ENCODE measurements at places on chromosomes 4 and X. TPM values are rescaled to one million over a fixed set of nuclear protein-coding genes. Genes with fewer than 3 reads are reported as not detected.

DNA sequence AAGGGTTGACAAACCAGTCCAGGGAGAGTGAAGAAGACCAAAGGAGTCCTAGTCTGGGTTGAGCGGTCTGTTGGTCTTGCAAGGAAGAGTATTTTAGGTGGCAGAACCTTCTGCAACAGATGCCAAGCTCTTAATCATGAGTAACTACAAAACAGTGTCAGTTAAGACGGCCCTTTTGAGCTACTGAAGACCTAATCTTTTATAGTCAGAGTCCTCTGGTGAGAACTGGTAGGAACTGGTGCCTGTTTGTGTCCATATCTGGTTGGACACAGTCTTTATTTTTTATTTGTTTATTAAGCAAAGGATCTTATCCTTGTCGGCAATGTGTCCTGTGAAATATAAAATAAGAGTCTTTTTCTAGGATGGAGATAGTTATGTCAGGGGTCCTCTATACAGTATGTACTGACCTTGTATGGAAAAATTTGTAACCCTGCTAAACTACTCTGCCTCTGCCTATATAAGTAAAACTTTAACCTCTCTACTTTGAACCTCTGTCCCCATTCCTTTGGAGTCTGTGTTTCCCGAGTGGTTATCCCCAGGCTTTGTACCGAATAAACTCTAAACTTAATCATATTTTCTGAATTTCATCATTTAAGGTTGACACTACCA lies 47.1 kb downstream of the FAM13A start:
- H3K27ac ChIP-seq = no peak overlapping the region
- no peak overlapping the region for H3K4me3 ChIP-seq
- no peak for DNase-seq
- H3K4me1 ChIP-seq = no peaks in the 10 kb centered on the region
- H3K36me3 ChIP-seq = no peaks in the 10 kb centered on the region

- H3K4me3 ChIP-seq = no peak overlapping the region
- no peaks in the 10 kb centered on the region for H3K27me3 ChIP-seq
- no peak overlapping the region for H3K27ac ChIP-seq
- no peaks in the 10 kb centered on the region for H3K4me1 ChIP-seq
- DNase-seq = no peak
Observed at GRCh38 chr4:95957054-95957453, 117.2 kb downstream of the PDHA2 start.

- no peak overlapping the region for H3K4me3 ChIP-seq
- no peak overlapping the region for H3K27ac ChIP-seq
- H3K4me1 ChIP-seq = no peaks in the 10 kb centered on the region
- DNase-seq = no peak
- H3K36me3 ChIP-seq = no peaks in the 10 kb centered on the region
- no peaks in the 10 kb centered on the region for H3K27me3 ChIP-seq
Observed at GRCh38 chrX:3548765-3549391, 164.6 kb downstream of the PRKX start.

DNA sequence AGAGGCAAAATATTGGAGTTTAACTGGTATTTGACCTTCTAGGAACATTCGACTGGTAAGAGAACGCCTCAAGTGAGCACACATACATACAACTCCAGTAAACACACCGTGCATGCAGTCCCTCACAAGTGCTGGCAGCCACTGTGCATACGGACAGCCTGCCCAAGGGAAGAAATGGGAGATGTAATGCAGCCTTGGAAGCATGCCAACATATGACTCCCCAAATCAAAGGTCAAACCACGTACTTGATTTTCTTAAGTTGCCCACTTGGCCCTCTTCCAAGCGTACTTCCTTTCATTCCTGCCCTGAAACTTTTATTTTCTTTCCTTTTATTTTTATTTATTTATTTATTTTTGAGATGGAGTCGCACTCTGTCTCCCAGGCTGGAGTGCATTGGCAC lies 206.6 kb downstream of the SPRY1 start:
- no peak for DNase-seq
- peaks cover 46% of the 10 kb centered on the region for H3K4me1 ChIP-seq
- H3K4me3 ChIP-seq = no peak overlapping the region
- H3K27me3 ChIP-seq = no peaks in the 10 kb centered on the region

DNA sequence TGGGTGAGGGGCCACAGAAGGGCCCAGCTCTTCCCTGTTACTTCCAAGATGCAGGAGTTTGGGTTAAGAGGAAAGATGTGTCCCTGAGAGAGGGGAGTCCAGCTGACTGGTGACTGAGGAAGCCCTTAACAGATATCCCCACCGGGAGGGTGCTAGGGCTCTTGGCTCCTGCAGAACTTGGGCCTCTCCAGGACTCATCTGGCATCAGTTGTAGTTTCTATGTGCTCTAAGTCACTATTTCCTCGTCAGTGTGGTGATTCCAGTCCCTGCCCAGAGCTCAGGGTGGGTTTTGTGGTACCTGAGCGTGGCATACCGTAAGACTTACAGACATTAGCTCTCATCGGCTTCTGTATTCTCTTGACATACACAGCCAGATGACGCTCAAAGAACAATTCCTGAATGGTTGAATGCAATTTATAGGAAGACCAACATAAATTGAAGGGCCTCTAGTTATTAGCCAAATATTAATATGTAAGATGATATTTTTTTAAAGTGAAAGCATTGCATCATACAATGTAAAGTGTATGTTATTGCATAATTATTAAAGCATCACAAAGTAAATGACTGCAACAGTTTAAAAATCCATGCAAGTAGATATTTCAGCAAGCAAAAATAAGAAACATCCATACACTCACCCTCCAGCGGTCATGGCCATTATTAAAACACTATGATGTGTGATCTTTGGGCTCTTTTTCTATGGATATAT lies 195.5 kb downstream of the PTTG2 start:
- H3K4me3 ChIP-seq = no peak overlapping the region
- no peaks in the 10 kb centered on the region for H3K27me3 ChIP-seq
- no peak for DNase-seq
- no peaks in the 10 kb centered on the region for H3K36me3 ChIP-seq

DNA sequence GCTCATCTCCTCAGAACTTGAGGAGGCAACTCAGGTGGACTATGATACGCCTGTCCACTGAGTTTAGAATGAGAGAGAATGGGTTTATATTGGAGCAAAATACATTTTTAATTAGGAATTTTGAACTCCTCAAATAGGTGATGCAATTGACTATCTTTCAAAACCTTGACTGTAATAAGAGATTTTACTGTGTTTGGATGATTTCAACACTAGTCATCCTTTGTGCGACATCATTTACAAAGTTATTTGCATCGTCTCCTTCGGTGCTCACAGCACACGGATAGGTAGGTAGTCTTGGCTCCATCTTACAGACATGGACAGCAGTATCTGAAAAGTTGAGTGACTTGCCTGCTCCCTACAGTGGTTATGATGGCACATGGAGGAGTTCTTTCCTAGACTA lies 67.0 kb downstream of the AASDH start:
- no peak overlapping the region for H3K27ac ChIP-seq
- H3K36me3 ChIP-seq = no peaks in the 10 kb centered on the region
- H3K4me3 ChIP-seq = no peak overlapping the region

GRCh38 chr4:83170952-83171399 lies 56.4 kb upstream of the PLAC8 start:
- peak overlapping the region; percentile 78 for H3K27ac ChIP-seq
- peaks cover 8% of the 10 kb centered on the region for H3K4me1 ChIP-seq
- H3K27me3 ChIP-seq = no peaks in the 10 kb centered on the region
- H3K4me3 ChIP-seq = no peak overlapping the region

GRCh38 chr4:157043131-157043530 lies 32.8 kb upstream of the GLRB start:
- DNase-seq = no peak
- no peaks in the 10 kb centered on the region for H3K36me3 ChIP-seq
- no peaks in the 10 kb centered on the region for H3K27me3 ChIP-seq
- H3K4me1 ChIP-seq = no peaks in the 10 kb centered on the region
- H3K4me3 ChIP-seq = no peak overlapping the region

DNA sequence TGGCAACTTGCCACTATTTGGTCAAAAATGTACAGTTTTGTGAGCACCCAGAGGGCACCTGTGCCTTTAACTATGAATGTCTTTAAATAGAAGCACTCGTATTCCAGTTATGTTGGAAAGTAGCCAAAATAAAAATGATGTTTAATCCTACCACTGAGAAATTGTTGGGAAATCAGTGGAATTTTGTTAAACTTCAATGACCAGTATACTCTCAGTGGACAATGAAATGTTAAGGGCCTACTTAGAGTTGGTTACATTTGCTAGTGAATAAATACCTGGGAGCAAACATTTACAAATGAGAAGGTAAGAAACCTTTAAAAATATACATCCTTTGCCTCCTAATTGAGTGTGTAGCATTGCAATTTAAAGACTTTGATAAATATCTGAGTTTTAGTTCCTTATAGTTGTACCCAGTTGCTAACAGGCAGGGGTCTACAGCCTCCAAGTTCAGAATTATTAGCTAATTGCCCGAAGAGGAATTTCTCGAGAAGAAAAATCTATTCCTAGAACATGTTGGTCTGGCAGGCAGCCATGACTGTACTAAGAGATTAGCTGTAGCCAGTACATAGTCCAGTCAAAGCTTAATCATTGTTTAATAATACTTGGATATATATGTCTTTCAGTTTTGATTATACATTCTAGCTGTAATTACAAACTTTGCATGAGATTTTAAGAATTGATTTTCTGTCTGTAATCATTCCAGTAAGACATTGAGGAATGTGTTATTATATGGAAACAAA lies 93.2 kb downstream of the IL1RAPL2 start:
- H3K4me3 ChIP-seq = no peak overlapping the region
- no peaks in the 10 kb centered on the region for H3K27me3 ChIP-seq
- H3K4me1 ChIP-seq = no peaks in the 10 kb centered on the region
- no peak for DNase-seq
- H3K36me3 ChIP-seq = no peaks in the 10 kb centered on the region

DNA sequence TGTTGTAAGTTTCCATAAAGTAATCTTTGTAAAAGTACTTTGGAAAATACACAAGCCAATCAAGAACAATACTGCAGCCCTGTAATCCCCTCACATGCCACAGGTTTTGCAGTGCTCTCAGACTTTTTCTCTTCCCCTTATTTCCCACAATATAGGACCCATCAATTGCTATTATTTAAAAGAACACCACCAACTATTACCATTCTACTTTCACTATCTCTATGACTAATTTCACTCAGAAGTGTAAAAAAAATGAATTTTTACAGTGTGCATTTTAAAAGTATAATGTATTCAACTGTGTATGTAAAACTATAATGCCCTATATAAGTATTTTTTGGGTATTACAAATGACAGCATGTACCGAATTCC lies 1.7 kb downstream of the ATP8A1 start:
- H3K27ac ChIP-seq = peak overlapping the region; percentile 94
- DNase-seq = no peak
- H3K4me3 ChIP-seq = peak overlapping the region; percentile 81

DNA sequence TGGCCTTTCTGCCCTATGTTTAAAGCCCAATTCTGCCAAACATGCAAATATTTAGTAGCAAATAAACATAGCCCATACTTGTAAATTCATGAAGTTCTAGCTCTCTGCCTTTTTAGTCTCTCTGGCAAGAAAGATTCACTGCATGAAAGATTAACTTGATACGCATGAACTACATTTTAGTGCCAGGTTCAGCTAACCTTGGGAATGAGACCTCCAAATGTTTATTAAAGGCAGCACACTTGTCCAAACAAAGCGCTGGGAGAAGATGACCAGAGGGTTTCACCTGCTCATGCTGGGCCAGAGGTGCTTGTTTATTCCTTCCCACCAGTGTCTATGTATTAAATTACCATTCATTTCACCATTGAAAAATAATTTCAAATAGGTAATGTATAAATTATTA lies 44.5 kb upstream of the IL1RAPL1 start:
- no peaks in the 10 kb centered on the region for H3K4me1 ChIP-seq
- H3K27ac ChIP-seq = no peak overlapping the region
- no peak overlapping the region for H3K4me3 ChIP-seq
- H3K27me3 ChIP-seq = no peaks in the 10 kb centered on the region
- DNase-seq = no peak
- no peaks in the 10 kb centered on the region for H3K36me3 ChIP-seq

- no peak for DNase-seq
- H3K27me3 ChIP-seq = no peaks in the 10 kb centered on the region
- no peak overlapping the region for H3K27ac ChIP-seq
- no peaks in the 10 kb centered on the region for H3K36me3 ChIP-seq
Observed at GRCh38 chr4:90184560-90184959, 57.4 kb downstream of the CCSER1 start.

GRCh38 chr4:172776203-172776861 lies 392.3 kb upstream of the GALNT7 start:
- no peaks in the 10 kb centered on the region for H3K36me3 ChIP-seq
- DNase-seq = no peak
- H3K27me3 ChIP-seq = no peaks in the 10 kb centered on the region
- no peak overlapping the region for H3K4me3 ChIP-seq

DNA sequence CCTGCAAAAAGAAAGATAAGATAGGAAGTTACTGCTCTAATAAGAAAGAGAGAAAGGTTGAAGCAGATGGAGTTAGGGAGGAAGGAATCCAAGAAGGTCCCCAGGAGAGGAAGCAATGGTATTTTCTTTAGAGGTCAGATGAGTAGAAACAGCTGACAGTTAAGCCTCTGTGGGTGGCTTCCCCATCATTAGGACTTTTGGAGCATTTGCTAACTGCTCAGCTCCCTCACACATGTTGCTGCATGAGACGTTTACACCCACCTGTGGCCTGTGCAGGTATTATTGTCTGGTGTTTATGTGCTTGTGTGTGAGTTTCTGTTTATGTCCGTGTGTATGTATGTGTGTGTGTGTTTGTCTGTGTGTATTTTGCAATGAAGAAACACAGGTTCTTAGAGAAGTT lies 346.8 kb downstream of the RAB28 start:
- no peak for DNase-seq
- no peak overlapping the region for H3K27ac ChIP-seq
- H3K36me3 ChIP-seq = no peaks in the 10 kb centered on the region
- no peaks in the 10 kb centered on the region for H3K27me3 ChIP-seq
- H3K4me1 ChIP-seq = no peaks in the 10 kb centered on the region
- H3K4me3 ChIP-seq = no peak overlapping the region

DNA sequence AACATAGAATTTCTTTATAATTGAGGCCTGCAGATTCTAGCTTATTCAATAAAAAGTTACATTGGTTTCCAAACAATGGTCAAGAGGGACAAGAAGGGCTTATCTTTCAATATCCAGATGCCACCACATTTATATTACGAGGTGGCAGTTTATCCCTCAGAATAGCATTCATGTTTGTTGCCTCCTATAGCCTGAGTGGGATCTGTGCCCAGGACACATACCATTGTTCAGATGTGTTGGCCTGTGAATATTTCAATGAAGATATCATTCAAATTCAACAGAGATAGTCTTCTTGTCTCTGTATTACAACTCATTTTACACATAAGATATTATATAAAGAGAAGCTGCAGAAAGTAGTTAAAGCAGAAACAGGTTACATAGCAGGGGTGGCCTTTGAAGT lies 20.5 kb downstream of the GLRB start:
- H3K27ac ChIP-seq = no peak overlapping the region
- H3K36me3 ChIP-seq = no peaks in the 10 kb centered on the region
- no peaks in the 10 kb centered on the region for H3K4me1 ChIP-seq

The PNMA6F gene
- not detected for total RNA-seq

The BMX gene
- 2.1 TPM for total RNA-seq

The TCP11X1 gene
- not detected for total RNA-seq

Data from spleen (tissue), 13 donors.